ENCODE measurements at places on chromosomes 5 and 9.

- no peak for ATAC-seq
These were observed 176.9 kb upstream of the SLC12A2 start for GRCh38 chr5:127906562-127907204.

GRCh38 chr5:36713541-36713940 lies 107.1 kb downstream of the SLC1A3 start:
- no peak for ATAC-seq

DNA sequence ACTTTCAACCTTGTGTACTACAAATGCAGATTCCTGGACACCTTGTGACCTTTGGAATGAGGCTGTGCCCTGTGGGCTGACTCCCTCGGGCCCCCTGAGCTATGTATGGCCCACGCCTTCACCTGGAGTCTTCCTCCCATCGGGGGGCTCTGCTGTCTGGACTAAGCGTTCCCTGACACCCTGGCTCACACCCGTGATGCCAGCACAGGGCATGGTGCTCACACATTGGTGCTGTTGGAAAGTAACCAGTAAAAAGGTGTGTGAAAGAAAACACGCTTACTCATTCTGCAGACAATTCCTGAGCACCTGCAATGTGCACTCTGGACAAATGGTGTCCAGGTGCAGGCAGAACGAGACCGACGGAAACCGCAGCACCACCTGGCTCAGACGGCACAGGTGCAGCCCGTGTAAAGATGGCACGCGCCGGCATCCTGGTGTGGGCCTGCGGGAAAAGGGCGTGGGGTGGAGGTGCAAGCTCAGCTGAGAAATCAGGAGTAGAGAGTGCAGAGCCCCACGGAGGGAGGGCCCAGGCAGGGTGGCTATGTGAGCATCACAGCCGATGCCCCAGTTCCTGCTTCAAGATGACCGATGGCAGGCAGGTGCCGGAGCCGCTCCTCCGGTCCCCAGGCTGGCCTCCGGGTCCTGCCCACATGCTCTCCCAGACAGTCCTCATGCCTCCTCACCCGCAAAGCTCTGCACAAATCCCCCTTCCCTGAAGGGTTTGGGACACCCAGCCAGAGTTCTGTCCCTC lies 11.0 kb downstream of the LPCAT1 start:
- ATAC-seq = no peak

GRCh38 chr5:72938206-72938605 lies 17.6 kb upstream of the FCHO2 start:
- no peak for ATAC-seq

DNA sequence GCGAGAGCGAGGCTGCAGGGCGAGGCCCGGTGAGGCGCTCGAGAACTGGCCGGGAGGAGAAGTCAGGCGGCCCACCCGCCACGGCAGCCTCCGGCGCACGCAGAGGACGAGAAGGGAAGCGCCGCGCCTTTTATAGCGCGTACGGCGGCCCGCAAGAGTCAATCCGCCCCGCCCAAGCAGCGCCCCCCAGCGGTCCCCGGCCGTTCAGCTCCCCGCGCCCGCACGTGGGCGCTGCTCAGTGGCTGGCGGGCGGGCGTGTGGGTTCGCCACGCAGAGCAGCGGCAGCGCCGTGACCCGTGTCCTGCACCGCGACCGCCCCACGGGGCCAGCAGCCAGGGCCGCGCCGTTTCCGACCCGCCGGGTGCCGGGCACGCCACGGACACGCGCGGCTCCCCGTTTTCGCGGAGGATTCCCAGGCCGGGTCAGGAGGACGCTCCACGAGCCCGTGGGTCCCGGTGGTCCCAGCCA lies 14.6 kb downstream of the LCN10 start:
- ATAC-seq = peak; percentile 61

DNA sequence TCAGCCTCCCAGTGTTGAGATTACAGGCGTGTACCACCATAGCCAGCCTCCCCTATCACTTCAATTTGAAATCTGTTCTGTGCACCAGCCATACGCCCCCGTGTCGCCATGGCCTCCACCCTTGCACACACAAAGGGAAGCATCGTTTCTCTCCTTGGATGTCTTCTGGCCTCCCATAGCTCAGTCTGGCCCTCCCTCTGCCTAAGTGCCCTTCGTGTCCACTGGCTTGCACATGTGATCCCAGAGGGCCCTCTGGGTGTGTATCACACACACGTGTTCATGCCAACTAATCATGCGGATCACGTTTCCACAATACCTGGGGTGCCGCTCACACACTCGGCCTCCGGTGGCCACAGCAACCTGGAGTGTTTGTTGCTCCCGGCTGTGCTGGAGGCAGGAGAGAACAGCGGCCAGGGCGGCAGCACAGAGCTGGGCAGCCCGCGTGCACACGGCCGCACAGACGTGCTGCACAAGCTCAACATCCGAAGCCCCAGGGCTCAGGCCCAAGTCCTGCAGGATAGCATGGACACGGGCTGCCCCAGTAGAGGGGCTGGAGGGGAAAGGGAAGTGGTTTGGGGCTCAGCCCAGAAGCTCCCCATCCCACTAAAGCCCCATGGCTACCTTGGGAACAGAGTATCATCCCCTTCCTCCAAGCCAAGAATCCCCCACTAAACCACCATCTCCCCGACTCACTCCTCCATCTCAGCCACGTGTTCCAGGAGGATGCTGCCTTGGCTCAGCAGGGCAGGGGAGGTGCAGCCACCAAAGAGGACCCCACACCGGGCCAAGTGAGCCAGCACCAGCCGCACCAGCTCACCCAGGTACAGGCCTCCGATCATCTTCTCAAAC lies 10.9 kb downstream of the HK3 start:
- no peak for ATAC-seq

DNA sequence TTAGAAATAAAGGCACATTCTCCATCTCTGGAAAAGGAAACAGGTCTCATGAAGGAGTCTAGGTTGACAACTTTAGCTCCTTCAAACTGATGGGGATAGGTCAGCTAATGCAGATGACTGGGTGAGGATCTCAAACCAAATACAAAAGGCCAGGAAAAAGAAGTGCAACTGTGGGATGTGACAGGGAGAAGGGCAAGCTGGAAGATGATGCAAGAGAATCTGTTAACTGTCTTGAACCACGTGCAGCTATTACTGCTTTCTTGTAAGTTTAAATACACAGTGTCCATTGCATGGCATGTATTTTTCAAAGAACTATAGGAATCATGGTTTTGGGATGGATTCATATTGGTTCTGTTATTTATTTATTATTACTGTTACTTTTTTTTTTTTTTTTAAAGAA lies 331.8 kb downstream of the NDUFS4 start:
- no peak for ATAC-seq

GRCh38 chr5:2385818-2386217 lies 365.7 kb downstream of the IRX2 start:
- ATAC-seq = no peak

DNA sequence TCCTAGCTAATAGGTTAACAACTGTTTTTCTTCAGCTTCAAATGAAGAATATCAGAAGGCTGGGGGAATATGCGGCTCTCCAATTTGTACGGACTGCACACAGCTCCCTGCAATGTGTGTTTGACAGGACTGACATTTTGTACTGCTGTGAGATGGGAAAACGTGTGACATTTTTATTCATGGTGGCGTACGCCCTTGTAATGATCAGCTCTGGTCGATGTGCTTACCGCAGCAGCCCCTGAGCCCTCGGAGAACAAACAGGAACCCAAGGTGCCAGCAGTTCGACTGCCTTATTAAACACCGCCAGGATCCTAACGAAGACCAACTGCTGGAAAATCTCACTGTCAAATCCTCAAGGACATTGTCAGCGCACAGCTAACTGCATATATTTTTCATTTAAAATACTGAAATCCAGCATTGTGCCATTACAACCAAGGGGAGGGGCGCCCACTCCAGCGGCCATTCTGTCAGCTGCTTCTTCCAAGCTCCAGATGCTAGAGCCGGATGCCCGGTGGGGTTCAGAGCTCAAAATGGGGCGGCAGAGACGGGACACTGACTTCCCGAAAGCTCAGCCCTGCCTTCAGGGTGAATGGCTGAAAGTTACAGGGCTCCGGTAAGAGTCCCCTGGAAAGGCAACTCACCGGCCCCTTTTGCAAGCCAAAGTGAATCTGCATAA lies 66.8 kb downstream of the CRB2 start:
- no peak for ATAC-seq

DNA sequence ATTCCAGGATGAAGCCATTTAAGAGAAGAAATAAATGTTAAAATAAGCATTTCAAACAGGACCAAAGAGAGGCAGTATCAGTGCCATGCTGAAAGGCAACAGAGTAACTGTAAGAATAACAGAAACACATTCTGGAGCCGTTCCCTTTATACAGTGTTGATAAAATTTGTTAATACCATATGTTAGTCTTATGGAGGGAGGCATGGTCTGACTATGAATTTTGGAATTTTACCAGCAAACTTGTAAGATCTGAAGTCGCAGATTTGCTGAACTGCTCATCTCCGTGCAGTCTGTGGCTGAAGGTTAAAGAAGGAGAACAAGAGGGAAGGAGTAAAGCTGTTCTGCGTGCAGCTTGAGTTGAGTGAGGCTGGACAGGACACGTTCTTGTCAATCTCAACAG lies 508.4 kb downstream of the NFIB start:
- no peak for ATAC-seq

- no peak for ATAC-seq
These were observed 159.4 kb downstream of the CEMIP2 start for GRCh38 chr9:71608825-71609447.

GRCh38 chr9:98896632-98897031 lies 47.1 kb upstream of the COL15A1 start:
- ATAC-seq = no peak

DNA sequence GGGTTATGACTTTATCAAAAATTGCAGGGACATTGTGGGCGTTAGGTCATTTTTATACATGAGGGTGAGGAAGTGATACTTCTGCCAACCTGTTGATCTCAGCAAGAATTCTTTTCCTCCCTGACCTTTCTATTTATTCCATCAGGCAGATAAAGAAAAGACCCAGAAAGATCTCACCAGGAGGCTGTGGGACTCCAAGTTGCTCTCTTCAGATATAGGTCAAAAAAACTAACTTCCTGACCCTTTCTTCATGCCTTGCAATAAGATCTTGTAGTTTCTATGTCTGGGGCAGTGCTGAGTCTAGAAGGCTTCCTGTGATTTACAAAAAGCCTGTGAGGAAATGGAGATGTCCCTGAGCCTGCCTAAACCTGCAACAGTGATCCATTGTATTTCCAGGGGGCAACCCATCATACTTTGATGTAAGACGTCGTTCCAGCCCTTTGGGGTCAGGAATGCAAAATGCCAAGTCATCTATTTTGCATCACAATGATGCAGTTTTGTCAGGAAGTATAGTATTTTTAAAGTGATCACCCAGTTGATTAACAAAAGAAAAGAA lies 22.0 kb upstream of the PIK3R1 start:
- ATAC-seq = no peak

- no peak for ATAC-seq
These were observed 2.7 kb upstream of the ANP32B start for GRCh38 chr9:97980479-97980803.

GRCh38 chr9:126523611-126524111 lies 90.1 kb upstream of the LMX1B start:
- no peak for ATAC-seq

GRCh38 chr9:107141967-107142366 lies 141.1 kb upstream of the RAD23B start:
- no peak for ATAC-seq

- ATAC-seq = no peak
These were observed 640.4 kb upstream of the ARRDC3 start for GRCh38 chr5:92023555-92023954.

- ATAC-seq = no peak
These were observed 597.4 kb upstream of the PTGER4 start for GRCh38 chr5:40082313-40082712.

DNA sequence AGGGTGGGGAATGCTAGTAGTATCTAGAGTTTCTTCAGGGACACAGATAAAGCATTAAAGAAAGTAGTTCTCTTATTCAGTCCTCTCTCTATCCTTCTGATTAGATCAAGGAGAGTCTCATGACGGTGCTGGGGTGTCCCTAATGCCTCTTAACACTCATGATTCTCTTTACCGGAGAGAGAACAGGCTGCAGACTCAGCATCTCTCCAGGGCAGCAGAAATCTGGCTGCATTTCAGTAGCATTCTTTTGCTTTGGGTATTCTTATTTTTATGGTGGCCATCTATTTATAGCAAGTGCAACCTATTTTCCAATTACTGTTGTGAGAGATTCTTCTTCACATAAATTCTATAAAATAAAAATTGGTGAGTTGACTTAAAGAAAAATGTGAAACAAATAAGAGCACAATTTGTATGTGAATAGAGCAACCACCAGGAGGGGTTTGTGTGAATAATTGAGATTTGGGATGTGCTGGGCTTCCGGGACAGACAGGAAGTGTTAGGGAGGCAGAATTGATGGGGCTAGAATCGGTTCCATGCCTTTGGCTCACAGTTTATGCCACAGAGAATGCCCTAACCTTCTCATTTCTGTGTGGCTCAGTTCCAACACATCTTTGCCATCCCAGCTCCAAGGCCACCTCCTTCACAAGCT lies 23.8 kb upstream of the BOD1 start:
- no peak for ATAC-seq

- no peak for ATAC-seq
These were observed 46.7 kb upstream of the DMRT3 start for GRCh38 chr9:929719-930118.

DNA sequence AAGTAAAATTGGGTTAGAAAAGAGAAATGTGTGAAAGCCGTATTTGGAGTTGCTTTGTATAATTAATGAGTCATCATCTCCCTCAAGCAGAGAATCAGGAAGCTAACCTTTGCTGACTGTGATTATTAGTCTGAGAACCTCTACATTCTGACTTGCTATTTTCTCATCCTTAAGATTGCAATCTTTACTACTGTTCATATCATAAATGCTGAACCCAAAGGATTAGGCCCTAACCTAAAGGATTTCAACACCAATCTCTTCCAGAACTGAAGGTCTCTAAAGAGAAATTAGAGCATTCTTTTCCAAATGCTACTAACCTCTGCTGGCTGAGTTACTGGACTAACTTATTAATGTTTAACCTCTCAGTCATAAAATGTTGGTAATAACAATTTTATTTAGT lies 538.1 kb upstream of the MEF2C start:
- ATAC-seq = no peak

- ATAC-seq = no peak
These were observed 94.4 kb upstream of the BASP1 start for GRCh38 chr5:17123010-17123409.

GRCh38 chr9:111992523-111992922 lies 95.9 kb downstream of the UGCG start:
- ATAC-seq = peak; percentile 78
